LNCaP clone FGC (cell line): ENCODE measurements at places on chromosomes 16 and 17.
A peak's percentile ranks its signal among the peaks of the same experiment; 100 is the strongest.

GRCh38 chr17:42519546-42520491 is 16.2 kb upstream of the NAGLU start:
- DNase-seq, result peak; percentile 69

DNA sequence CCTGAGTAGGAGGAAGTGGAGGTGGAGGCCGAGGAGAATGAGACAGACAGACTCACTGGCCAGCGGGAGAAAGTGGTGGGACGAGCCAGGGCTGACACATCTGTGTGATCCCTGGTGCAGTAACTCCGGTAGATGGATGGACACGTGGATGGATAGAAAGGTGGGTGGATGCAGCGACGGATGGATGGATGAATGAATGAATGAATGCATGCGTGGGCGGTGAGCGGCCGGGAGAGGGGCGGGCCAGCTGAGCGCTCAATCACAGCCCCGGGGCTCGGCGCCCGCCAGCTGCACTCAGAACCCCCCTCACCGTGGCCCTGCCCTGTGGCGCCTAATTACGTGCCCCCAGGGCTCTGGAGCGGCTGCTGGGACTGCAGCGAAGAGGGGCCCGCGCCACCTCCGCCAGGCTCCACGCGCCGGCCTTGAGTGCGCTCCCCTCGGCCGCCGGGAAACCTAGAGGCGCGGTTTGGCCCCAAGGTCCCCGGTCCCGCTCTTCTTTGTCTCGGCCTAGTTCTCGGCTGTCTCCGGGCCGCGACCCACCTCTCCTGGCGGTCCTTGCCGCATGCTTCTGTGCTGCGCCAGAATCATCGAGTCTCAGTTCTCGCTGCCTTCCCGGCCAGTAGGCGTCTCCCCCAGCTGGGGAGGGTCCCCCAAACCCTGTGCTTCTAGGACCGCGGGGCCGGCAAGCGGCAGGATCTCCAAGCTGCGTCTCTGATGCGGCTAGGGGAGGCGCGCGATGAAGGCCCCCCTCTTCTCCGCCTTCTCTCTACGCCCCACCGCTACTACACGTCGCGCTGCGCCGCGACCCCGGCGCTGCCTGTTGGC is 41.0 kb downstream of the RAI1 start:
- no peak for DNase-seq

DNA sequence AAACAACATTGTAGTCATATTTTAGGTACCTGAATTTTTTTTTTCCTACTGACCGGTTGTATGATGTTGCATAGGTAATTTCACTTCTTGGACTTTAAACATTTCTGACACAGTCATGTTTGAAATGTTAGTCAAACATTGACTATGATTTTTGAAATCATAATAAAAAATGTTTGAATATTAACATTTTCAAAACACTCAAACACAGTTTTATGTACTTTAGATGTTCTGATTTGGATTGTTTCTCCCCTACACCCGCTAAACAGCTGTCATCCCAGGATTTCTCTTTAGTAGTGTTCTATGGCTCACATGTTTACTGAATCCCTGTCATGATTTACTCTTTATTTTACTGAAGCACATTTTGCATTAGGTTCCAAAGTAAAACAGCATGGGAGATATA is 102.9 kb upstream of the NPEPPS start:
- DNase-seq, result no peak

DNA sequence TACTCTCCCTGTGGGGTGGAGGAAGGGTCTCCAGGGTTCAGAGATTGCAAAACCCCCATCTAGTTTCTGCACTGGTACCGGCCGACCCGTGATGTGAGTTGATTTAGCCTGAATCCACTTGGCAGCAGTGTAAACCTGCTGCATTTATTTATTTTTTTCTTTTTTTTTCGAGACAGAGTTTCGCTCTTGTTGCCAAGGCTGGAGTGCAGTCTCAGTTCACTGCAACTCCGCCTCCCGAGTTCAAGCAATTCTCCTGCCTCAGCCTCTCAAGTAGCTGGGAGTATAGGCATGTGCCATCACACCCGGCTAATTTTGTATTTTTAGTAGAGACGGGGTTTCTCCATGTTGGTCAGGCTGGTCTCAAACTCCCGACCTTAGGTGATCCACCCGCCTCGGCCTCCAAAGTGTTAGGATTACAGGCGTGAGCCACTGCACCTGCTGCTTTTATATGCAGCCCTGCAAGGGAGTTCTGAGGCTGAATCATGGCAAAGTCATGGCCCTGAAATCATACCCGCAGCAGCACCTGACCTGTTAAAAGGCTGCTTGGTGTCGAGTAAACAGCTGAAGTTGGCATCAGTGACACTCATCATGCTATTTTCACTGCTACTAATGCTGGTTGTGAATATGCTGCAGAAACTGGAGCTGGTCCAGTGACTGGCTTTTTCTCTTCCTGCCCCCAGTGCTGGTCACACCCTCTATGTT is 21.4 kb downstream of the DEXI start:
- DNase-seq, result no peak

DNA sequence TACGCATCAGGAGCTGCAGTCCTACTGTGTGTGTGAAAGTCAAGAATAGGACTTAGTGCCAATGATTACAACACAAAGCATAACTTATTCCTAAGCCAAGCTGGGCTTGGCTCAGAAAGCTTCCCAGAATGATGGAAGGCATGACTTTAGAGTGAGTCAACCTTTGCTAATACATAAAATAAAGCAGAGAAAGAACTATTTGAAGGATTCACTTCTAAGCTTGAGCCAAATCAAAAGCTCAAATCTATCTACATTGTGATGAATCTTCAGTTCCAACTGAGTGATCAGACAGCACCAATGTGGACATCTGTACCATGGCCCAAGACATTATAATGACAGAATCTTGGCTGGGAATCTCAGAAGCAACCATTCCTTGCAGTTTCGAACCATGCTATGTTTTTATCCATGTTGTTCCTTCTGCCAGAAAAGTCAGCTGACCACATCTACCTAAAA is 41.4 kb downstream of the SMG6 start:
- no peak for DNase-seq

DNA sequence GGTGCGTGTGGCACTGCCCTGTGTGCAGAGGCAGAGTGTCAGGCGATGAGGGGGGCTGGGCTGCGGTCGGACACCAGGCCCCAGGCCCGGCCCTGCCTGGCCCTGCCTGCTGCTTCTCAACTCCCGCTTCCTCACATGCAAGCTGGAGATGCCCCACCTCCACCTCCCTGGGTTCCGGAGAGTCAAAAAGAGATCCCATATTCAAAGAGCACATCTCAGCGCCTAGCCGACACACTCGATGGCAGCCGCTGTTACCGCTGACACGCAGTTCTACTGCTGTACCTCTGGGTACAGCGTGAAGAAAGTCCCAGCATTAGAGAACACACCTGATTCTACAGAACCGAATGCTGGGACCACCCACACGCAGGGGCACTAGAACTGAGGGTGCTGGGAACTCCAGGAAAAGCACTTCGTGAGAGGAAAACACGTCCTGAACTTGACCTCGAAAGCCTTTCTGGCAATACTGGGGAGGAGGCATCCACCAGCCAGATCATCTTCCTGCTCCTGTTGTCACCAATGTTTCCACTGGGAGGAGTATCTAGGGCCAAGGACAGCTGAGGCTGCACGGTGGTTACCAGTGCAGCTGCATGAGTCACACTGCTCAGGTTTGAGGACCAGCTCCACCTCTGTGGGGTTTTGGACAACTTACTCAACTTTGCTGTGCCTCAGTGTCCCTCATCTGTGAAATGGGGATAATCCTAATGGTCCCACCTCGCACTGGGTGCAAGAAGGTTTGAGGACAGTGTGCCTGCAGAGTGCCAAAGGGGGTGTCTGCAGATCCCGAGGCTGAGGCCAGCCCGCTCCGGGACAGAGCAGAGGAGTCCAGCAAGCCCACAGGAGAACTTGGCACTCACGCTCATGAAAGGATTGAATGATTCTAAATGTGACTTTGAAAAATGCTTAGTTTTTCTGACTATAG is 100.4 kb upstream of the DNAH17 start:
- DNase-seq, result no peak

DNA sequence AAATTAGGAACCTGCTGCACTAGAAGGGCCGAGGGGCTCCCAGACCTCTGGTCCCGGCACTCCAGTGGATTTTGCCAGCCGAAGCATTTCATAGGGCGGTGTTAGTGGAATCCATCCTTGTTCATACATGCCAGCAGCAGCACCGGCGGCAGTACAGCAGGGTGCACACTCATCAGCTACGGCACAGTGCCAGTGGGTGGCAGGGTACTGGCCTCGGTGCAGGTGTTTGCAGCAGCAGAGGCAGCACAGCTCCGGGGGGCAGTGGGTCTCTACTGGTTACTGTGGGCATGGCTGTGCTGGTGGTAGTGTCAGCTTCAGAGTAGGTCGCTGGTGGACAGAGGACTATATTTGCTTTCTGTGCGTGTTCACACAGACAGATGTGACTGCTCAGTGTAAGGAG is 985.7 kb downstream of the CDH8 start:
- no peak for DNase-seq

- peak; percentile 50 for DNase-seq
Measured at GRCh38 chr16:30637944-30638343, 12.8 kb upstream of the PRR14 start.

- DNase-seq, result no peak
Measured at GRCh38 chr17:41620583-41621434, 3.6 kb downstream of the KRT17 start.

GRCh38 chr17:56896217-56896967 is 17.5 kb downstream of the TRIM25 start:
- DNase-seq, result no peak

- peak; percentile 36 for DNase-seq
Measured at GRCh38 chr17:48618256-48618896, 3.3 kb upstream of the HOXB8 start.

- DNase-seq, result no peak
Measured at GRCh38 chr17:46194393-46195216, 1.4 kb upstream of the KANSL1 start.

GRCh38 chr17:17745476-17746455 is 64.5 kb downstream of the RAI1 start:
- no peak for DNase-seq

DNA sequence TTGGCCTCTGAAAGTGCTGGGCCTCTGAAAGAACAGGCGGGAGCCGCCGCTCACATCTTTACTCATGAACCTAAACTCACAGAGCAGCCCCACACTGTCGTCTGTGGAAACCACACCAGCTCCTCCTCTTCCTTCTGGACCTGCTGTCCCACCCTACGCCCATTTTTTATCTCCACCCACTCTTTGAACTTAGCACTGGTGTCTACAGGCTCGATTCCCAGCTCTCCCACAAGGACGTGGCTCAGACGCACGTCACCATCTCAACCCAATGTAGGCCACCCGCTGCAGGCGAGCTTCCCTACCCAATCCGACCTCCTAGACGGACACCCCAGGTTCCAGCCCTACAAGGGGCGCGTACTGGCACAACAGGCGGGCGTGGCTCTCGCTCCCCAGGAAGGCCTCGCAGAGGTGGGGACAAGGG is 62.2 kb downstream of the NXN start:
- DNase-seq, result no peak

DNA sequence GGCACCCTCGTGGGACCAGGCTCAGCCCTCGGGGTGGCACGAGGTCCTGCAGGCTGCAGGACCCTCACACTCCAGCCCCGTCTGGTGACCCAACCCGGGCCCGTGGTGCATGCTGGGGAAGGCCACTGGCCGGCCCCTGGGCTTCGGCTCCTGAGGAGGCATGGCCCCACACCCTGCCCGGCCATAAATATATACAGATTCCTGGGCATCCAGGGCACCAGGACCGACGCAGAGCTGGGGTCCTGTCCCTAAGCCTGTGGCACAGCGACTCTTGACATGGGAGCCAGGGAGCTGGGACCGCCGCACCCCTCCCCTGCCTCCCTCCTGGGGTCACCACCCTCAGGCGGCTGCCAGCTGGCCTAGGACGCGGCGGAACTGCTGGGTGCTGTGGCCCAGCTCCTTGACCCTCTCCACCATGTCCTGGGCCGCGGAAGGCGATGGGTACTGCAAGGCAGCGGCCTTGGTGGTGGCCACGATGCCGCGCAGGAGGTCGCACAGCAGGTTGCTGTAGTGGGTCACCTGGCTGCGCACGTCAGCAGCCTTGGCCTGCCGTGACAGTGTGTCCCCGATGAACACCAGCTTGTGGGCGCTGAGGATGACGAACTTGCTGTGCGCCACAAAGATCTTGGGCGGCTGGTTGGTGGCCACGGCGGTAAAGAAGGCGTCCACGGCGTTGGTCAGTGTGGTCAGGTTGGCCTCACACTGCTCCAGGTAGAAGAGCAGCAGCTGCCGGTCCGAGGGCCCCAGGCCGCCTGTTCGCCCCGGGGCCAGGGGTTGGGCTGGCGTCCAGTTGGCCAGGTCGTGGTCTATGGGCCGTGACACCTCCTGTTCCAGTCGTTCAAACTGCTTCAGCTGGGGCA is 10.6 kb downstream of the CTRB1 start:
- DNase-seq, result no peak

DNA sequence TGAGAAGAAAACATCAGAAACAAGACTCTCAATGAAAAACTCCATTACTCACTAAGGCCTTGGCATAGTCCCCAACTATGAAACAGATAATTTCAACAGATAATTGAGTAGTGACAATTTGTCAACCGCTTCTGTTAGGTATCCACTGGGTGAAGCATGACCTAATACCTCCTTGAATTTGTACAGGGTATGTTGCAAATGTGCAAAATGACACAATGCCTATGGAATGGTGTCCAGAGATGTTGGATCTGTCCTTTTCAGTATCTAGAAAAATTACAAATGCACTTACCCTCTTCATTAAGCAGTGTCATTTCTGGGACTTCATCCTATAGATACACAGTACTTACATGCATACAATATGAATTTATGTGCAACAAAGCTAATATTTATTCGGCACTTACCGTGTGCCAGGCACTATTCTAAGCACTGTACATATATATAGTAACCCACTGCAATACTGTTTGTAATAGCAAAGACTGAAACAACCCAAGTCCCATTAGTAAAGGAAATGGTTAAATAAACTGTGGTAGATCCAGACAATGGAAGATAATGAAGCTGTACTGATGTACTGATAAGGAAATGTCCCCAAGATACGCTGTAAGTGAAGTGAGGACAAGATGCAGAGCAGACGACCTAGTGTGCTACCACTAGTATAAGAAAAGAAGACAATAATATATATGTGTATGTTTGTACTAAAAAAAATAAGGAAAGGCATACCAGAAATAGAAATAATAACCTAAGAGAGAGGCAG is 21.4 kb upstream of the SLC6A4 start:
- peak; percentile 48 for DNase-seq
